ENCODE measurements at places on chromosomes 6 and 20.

DNA sequence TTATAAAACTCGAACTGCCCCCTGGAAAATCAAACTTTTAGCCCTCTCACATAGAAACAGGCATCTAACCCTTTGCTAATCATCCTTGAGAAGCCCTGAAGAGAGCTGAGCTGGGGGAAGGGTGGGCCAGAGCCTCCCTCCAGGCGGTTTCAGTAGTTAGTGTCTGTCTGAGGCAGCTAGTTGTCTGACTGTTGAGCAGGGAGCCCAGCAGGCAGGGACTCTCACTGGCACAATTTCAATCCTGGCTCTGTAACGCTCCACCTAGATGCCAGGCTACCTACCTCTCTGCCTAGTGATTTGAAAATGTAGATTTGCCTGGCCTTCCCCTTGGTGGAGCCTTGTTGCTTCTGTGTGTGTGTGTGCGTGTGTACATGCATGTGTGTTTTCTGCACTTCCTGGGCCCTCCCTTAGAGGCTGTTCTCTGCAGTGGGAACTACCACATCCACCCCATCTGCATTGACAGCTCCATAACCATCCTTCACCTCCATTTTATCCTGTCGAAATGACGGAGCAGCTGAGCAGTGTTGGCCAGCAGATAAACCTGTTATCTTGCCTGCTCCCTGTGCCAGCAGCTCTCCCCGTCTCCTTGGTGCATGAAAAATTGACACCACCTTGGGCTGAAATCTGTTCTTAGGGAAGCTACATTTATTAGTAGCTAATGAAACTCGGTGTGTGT lies 69.6 kb upstream of the VSTM2L start:
- H3K4me3 ChIP-seq = no peak overlapping the region
- H3K27ac ChIP-seq = no peak overlapping the region
- H3K36me3 ChIP-seq = no peaks in the 10 kb centered on the region
- H3K4me1 ChIP-seq = no peaks in the 10 kb centered on the region

GRCh38 chr20:39603219-39603618 lies 641.1 kb downstream of the DHX35 start:
- no peaks in the 10 kb centered on the region for H3K36me3 ChIP-seq
- no peak overlapping the region for H3K27ac ChIP-seq
- H3K4me3 ChIP-seq = no peak overlapping the region
- no peaks in the 10 kb centered on the region for H3K4me1 ChIP-seq
- peaks cover 18% of the 10 kb centered on the region for H3K27me3 ChIP-seq

- H3K36me3 ChIP-seq = no peaks in the 10 kb centered on the region
- no peak for DNase-seq
- peaks cover 70% of the 10 kb centered on the region for H3K27me3 ChIP-seq
- H3K27ac ChIP-seq = no peak overlapping the region
- H3K4me1 ChIP-seq = no peaks in the 10 kb centered on the region
These were observed 260.3 kb downstream of the LRFN2 start for GRCh38 chr6:40326714-40327421.

DNA sequence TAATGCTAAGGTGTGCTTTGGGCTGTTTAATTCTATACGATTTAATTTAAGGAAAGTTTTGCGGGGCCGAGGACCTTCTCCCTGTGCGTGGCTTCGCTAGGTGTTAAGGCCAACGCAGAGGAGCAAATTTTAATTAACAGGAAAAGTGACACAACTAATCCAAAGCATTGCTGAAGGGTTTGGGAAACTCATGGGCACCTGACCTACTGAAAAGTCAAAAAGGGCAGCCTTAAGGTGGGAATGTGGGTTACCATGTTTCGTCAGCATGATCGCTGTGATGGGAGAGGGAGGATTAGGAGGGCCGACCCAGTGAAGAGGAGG lies 415 bp upstream of the CUL9 start:
- no peaks in the 10 kb centered on the region for H3K27me3 ChIP-seq
- peaks cover 24% of the 10 kb centered on the region for H3K36me3 ChIP-seq
- peaks cover 26% of the 10 kb centered on the region for H3K4me1 ChIP-seq
- H3K4me3 ChIP-seq = peak overlapping the region; percentile 86
- peak overlapping the region; percentile 85 for H3K27ac ChIP-seq
- no peak for DNase-seq

DNA sequence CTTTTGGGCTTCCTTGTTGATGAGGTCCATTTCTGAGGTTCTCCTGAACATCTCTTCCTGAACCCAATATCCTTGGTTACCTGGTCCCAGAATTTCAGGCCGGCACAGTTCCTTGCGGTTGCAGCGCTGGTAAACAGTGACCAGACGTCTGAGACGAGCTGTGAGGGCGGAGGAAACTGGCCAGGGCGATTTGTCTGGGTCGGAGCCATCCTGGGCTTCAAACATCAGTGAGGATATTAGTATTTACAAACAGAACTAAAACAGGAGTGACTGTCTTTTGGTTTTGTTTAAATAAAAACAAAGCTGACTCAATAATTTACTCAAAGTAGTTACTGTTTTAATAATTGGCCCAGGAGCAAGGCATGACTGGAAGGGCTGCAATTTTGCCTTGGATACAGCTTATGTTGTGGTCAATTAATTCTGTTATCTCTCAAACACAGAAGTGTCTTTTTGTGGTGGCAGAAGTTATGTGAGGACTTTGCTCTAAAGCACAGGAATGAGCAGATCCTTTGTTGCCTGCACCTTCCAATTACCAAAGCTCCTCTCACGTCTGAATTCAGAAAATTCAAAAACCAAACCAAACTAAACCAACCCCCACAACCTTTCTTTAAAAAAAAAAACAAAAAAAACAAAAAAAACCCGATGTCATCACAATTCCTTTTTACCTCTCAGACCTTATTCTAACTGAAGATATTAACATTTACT lies 58.7 kb upstream of the EMILIN3 start:
- peaks cover 33% of the 10 kb centered on the region for H3K36me3 ChIP-seq
- H3K27me3 ChIP-seq = no peaks in the 10 kb centered on the region
- peaks cover 42% of the 10 kb centered on the region for H3K4me1 ChIP-seq
- DNase-seq = no peak

Data from chondrocyte (in vitro differentiated cells).